ENCODE measurements at places on chromosomes 1 and 21.

DNA sequence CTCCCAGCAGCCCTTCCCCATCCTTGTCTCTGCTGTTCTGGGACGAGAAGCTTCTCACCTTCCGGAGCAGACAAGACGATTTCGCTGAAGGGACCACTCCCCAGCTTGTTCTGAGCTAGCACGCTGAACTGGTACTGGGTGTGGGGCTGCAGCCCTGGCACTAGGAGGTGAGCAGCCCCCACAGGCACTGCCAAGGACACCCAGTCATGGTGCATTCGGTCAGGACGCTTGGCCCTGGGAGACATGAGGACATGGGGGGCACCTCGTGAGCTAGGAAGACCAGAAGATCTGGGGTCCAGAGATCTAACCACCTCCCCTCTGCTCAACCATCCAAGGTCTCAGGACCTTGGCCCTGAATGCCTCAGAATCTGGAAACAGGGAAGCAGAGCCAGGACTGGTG is 5.3 kb upstream of the TAGLN2 start:
- no peak for DNase-seq

- DNase-seq, result no peak
Observed at GRCh38 chr1:39969531-39970270, 14.8 kb downstream of the MFSD2A start.

DNA sequence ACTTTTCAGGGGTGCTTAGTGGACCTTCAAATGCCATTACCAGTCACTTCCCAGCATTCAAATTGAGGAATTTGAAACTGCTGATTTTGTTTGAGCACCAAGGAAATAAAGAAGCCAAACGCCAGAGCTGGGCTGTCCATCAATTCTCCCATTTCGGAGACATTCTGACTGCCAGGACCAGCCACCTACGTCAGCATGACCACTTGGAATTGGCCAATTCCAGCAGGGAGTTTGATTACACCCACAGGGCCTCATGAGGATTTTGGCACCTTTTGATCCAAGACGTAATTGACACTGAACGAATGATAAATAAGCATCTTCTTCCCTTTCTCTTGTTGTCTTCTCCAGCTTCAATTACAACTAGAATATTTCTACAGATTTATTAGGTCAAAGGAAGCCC is 40.2 kb downstream of the GREM2 start:
- no peak for DNase-seq

DNA sequence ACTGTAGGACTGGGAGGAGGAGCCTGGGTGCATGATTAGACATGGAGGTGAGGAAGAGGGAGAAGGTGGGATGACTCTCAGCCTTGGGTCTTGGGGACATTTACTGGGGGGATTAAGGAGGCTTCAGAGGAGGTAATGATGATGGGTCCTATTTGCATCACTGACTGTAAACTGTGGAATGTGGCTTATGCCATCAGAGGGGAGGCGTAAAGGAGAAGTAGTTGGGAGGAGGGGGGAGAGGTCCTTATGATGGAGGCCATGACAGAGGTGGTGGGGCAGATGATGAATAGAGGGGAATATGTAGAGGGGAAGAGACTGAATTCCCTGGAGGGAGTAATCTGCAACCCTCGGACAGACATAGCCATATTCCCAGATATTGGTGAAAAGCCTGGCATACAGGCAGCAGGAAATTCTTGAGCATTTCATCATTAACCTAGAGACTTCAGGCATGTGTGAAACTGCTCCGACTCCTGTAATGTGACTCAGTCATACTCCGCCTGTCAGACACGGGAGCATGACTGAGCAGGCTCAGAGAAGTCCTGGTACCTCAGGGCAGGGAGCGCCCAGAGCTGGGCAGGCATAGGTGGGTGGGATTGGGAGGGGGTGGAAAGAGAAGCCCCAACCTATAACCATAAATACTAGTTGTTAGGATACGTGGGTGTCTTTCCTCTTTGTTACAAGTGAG is 8.0 kb upstream of the LCE5A start:
- DNase-seq, result no peak

GRCh38 chr1:35888255-35888654 is 5.2 kb downstream of the AGO1 start:
- no peak for DNase-seq

DNA sequence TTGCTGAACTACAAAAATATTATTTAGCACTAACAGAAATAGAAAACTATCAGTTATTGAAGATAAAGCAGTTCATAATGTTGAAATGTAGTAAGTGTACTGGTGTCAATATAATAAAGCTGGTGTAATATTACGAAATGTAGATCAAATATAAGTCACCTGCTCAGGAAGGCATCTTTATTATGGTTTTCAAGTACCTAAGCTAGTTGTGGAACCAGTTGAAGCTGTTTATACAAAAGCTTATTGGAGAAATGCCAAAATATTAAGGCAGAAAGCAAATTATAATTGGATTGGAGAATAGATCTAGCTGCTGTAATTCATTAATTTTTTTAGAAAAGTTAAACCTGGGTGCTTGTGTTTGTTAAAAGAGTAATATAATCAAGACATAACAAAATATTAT is 6.2 kb upstream of the MARK1 start:
- no peak for DNase-seq

- DNase-seq, result no peak
Observed at GRCh38 chr1:31383967-31384366, 11.1 kb upstream of the FABP3 start.

DNA sequence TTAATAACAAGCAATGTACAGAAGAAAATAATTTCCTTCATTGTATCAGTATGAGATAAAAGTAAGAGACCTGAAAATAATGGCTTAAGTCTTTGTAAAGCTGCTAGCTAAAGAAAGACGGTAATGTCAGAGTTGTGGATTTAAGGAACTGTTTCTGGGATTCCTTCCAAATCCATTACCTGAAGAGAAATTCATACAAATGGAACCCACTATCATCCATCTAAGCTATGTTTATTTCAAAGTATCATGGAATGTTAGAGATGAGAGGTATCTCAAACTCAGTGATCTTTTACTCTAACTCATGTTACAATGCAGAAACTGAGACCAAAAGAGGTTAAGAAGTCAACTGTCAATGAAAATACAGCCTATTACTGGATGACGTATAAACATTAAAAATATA is 197.7 kb downstream of the DENND1B start:
- DNase-seq, result no peak

DNA sequence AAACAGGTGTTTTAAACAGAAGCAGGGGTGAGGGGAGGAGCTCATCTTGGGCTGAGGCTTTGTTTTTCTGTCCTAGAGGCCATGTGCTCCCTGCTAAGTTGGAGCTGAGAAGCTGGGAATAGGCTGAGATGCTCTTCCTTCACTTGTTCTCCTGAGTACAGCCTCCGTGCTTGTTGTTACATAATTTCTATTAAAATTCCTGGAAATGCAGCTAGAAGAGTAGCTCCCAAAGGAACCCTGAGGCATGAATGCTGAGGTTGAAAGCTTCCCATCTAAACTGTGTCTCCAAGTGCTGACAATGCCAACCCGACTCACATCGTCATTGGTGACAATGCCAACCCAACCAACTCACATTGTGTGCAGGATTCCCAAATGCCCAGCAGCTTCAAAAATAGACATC is 12.6 kb upstream of the ITPKB start:
- no peak for DNase-seq

GRCh38 chr1:60461925-60462595 is 388.5 kb upstream of the C1orf87 start:
- no peak for DNase-seq

- no peak for DNase-seq
Observed at GRCh38 chr1:34532113-34532512, 222.7 kb upstream of the GJB5 start.

GRCh38 chr1:112706505-112707220 is at the start of gene RHOC:
Gene RHOC (minus strand): TSS chr1:112707127. CDS start chr1:112703799, 3,328 bp downstream.
- no peak for DNase-seq

- no peak for DNase-seq
Observed at GRCh38 chr1:20216574-20216973, 30.3 kb upstream of the PLA2G2C start.

DNA sequence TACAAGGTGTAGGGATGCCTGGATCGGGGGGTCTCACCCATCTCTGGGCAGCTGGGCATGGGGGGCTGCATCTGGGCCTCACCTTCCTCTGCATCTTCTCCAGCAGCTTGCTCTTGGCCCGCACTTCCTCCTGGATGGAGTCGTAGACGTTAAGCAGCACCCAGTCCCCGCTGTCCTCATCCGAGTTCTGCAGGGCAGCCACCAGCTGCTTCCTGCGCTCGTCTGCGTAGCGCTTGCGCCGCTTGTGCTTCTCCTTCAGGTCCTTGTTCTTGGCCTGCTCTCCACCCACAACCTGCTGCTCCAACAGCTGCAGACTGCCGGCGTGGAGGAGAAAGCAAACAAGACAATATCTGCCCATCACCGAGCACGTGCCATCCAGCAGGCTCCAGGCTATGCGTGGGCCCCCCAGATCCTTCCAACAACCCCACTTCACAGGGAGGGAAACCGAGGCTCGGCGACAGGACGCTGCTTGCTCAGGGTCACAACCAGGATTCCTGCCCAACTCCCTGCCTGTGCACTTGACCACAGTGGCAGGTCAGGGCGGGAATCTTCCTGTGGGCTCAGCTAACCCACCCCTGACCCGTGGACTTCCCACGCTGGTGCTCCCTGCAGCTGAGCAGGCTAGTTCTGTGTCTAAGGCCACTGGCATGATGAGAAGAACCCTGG is 21.5 kb upstream of the DDOST start:
- DNase-seq, result no peak

GRCh38 chr1:26405281-26405915 is 5.2 kb upstream of the LIN28A start:
- no peak for DNase-seq

- DNase-seq, result no peak
Observed at GRCh38 chr1:229922249-229922648, 144.8 kb upstream of the GALNT2 start.

DNA sequence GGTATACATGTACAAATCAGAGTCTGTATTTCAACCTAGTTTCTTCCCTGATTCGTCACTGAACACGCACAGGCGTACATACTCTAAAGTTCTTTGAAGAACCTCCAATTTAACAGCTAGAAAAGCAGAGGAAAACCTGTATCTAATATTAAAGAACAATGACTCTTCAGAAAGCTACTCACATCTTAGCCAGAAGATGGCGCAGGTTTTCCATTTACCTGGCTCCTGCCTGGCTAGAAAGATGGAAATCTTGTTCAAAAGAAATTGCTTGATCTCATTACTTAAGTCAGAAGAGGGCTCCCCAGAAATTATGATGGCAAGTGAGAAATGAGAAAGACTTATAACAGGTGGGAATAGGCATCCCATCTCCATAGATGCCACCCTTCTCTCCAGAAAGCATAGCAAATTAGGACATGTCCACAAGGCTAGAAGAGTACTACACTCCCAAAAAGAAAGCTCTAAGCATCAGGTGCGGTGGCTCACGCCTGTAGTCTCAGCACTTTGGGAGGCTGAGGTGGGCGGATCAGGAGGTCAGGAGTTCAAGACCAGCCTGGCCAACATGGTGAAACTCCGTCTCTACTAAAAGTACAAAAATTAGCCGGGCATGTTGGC is 19.0 kb upstream of the L1TD1 start:
- peak; percentile 68 for DNase-seq

- DNase-seq, result no peak
Observed at GRCh38 chr1:226373376-226373775, 34.5 kb downstream of the PARP1 start.

GRCh38 chr1:63679076-63679475 is 85.9 kb downstream of the PGM1 start:
- DNase-seq, result no peak

DNA sequence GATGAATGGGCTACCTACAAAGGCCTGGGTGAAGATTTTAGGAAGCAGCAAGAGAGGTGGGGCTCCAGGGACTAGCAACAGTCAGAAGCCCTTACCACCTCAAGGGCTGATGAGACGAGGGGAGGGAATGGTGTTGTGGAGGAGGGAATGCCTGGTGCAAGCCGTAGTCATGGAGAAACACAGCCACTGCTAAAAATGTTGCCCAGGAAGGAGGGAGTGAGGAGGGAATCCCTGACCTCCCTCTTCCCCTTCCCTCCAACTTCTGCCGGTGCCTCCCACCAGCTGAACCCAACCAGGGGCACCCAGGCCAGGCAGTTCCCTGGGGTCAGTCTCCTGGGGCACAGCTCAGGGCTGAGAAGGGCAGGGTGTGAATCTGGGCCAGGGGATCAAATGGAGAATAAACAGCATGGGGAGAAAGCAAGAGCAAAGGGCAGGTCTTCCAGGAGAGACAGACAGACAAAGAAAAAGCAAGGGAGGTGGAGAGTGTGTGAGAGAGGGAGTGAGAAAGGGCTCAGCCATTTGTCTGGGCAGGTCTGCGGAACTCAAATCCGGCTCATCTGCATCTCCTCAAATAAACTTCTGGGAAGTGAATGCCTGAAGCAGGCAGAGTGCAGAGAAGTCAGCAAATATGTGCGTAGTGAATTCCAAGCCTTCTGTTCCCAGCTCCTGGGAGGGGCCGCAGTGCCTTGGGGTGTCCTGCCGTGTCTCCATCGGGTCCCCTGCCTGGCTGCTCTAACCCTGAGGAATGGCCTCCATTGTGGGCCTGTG is 27.1 kb upstream of the POU3F1 start:
- no peak for DNase-seq

- peak; percentile 23 for DNase-seq
Observed at GRCh38 chr1:41282679-41283317, 40.7 kb upstream of the SCMH1 start.

DNA sequence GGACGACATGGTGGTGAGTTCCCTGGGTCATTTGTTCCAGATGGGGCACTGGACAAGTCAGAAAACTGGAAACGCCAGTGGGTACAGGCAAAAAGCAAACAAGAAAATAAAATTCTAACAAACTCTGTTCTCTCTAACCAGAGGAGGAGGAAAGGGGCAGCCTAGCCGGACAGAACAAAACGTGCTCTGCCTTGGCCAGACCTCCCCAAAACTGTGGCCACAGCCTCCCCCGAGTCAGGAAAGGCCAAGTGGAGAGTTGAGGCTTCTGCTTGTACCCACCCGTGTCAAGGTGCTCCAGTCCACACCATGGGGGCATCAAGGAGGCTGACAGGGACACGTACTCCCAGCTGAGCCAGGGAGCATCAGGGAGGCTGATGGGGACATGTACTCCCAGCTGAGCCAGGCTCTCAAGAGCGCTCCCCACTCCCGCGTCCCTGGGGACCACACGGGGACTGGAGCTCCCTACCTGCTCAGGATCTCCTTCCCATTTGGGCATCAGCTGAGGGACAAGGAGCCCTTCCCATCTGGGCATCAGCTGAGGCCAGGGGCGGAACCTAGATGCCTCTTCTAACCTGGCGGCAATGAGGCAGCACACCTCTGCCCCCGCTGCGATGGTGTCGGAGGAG is 154.8 kb upstream of the COL6A1 start:
- DNase-seq, result no peak
